ENCODE measurements at places on chromosomes 6 and 20.

DNA sequence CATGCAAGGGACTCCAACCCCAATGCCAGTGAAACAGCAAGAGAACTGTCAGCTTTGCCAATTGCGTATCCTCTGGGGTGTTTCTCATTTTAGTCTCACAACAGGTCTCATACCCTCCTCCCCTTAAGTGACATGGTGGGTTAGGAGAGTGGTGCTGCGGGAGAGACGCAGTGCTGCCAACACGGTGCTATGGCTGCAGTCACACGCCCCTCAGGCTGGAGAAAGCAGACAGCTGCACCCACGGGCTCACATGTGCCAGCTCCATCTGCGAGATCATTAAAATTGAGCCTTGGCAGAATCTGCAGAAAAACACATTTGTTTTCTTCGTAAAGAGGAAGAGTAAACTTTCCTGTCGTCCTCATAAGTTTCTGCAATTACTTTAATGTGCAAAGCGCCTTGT, 114.7 kb downstream of the ANKRD60 start:
- no peak for DNase-seq

GRCh38 chr20:44728801-44729443, 13.8 kb downstream of the CCN5 start:
- peak; percentile 58 for DNase-seq

GRCh38 chr6:125004198-125004597, 42.0 kb downstream of the RNF217 start:
- no peak for DNase-seq

GRCh38 chr20:5887386-5887785, 62.9 kb downstream of the TRMT6 start:
- DNase-seq: no peak

GRCh38 chr6:41452763-41453162, 93.4 kb upstream of the FOXP4 start:
- no peak for DNase-seq

- DNase-seq: peak; percentile 79
These were observed 32.6 kb downstream of the C6orf15 start for GRCh38 chr6:31079656-31080261.

DNA sequence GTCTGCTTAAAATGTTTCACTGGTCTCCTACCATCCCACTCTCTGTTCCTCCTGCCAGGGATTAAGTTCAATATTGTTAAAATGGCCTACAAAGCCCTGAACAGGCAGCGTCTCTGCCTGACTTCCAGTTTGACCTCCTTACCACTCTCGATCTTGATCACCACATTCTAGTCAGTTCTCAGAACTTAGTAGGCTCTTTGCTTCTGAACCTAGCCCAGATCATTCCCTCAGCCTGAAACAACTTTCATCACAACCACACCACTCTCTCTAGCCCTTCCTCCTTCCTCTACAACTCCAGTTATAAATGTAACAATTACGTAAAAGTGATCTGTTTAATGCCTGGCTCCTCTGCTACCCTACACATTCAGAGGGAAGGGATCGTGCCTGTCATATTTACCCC, 53.3 kb downstream of the ATG5 start:
- no peak for DNase-seq

DNA sequence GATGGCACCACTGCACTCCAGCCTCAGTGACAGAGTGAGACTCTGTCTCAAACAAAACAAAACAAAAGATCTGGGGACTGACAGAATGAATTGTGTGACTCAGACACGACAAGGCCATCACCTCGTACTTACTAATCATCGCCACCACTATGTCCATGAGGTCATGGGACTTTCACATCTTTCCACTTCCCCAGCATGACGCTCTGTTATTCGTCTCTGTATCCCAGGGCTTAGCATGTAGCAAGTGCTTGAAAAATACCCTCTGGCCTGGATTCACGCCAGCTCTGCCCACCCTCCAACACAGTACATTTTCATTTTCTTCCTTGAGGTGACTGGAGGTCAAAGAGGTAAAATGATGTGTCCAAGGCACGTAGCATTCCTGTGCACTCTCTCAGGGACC, 27.8 kb downstream of the FGD2 start:
- no peak for DNase-seq

DNA sequence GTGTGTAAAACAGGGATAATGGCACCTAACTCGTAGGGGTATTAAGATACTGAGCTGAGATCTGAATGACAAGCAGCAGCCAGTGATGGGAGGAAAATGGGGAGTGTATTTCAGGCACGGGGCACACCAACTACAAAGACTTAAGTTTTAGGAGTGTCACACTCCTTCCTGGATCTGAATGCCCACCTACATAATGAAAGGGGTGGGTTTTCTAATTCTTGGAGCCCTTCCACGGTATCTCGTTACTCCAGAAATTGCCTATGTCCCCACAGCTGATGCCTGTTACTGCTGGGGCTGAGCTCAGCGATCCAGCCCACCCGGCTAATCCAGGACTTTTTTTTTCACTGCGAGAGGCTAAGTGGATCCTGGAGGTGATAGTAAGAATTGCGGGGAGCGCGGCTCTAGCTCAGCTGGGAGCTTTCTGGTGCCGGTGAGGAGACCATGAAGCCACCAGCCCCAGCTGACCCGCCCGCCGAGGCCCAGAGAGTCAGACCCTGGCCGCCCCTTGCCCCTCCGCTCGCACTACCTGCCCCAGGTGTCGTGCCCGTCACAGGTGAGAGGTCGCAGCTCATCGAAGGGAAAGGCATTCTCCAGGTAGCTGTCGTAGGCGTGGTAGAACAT, 727 bp downstream of the EDEM2 start:
- DNase-seq: no peak

- no peak for DNase-seq
These were observed 30.0 kb upstream of the ZBP1 start for GRCh38 chr20:57650266-57650665.

GRCh38 chr20:45629496-45630100, at the start of gene WFDC10A:
TSS of gene WFDC10A (plus strand) at chr20:45629739. CDS start at chr20:45629814, 75 bp downstream.
- peak; percentile 61 for DNase-seq

GRCh38 chr6:89734526-89734925, 85.1 kb downstream of the MDN1 start:
- DNase-seq: no peak

DNA sequence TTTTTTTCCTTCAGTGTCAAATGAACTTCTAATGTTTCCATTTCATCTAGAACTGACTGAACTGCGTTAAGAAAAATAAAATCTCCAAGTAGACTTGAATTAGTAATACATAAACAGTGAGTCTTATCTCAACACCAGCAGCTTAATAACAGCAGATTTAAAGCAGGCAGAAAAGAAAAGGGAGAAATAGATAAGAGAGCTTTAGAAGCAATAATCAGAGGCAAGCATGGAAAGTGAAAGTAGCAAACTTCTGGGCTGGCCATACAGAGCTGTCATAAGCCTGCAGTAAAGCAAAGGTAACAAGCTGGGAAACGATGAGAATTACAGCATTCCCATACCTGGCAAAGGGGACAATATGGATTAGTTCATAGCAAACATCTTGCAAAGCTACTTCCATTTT, 16.9 kb upstream of the ANGPT4 start:
- DNase-seq: no peak

- DNase-seq: no peak
These were observed 129.7 kb downstream of the SNX5 start for GRCh38 chr20:17838921-17839320.

GRCh38 chr20:51766994-51767866, 960 bp downstream of the ATP9A start:
- peak; percentile 83 for DNase-seq

GRCh38 chr6:63537201-63537958, 34.9 kb upstream of the LOC128125822 start:
- no peak for DNase-seq
